Stimulated activated CD4-positive, alpha-beta T cell treated with anti-CD3 and anti-CD28 coated beads, Interleukin-4, amount 100 ng/mL, for 4 hours (primary cell): ENCODE measurements at places on chromosomes 1 and 21.
A peak's percentile ranks its signal among the peaks of the same experiment; 100 is the strongest.

DNA sequence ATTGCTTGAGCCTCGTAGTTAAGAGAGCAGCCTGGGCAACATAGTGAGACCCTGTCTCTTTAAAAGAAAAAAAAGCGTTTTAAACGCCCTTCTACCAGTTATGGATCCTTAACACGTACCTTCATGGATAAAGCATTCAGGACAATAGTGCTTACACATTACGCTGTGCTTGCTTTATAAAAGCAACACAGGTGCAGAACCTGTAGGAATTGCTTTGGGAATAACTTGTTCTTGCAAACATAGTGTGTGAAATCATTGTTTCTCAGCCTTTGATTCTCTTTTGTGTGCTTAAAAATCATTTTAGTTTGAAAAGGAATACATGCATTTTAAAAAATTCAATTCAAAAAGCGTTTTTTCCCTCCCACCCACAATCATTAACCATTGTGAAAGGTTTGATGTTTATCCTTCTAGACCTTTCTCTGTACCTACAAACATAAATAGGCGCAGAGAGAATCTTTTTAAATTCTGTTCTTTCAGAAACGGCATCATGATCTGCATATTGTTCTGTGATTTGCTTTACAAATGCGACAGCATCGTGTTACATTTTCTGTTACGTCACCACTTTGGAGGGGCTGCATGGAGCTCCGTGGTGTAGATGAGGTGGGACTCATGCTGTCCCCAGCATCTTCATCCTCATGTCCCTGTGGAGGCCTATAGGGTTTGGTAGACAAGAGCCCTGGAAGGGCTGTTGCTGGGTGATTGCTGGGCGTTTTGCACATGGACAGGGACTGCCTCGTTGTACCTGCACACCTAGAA lies 54.6 kb downstream of the SPSB1 start:
- no peak for DNase-seq

- no peak for DNase-seq
Observed at GRCh38 chr1:74423471-74423870, 88.9 kb downstream of the LRRC53 start.

DNA sequence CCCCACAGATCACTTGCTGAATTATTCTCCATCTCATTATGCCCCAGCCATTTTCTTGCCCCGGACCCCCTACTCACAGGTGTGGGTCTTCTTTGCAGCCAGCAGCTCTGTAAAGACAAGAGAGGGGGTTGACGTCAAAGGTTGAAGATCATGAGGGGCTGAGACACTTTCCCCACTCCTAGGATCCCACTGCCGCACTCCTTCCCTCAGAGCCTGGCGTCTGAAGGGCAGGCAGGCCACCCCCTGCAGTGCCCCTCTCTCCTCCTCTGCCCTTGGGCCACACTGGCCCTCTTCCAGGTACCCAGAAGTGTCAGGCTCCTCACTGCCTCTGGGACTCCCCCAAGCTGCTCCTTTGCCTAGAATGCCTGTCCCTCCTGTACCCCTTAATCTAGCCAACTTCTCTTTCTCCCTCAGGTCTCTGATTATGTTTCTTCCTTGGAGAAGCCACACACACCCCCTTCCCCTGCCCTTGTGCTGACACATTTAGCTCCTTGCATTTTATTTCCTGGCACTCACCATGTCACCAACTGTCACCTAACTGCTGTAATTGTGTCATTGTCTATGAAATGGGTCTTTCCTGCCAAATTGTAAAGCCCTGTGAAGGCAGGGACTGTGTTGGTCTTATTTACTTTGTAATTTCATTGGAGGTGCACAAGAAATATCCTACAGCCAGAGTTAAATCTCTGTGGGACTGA lies 2.1 kb downstream of the RORC start:
- no peak for DNase-seq

DNA sequence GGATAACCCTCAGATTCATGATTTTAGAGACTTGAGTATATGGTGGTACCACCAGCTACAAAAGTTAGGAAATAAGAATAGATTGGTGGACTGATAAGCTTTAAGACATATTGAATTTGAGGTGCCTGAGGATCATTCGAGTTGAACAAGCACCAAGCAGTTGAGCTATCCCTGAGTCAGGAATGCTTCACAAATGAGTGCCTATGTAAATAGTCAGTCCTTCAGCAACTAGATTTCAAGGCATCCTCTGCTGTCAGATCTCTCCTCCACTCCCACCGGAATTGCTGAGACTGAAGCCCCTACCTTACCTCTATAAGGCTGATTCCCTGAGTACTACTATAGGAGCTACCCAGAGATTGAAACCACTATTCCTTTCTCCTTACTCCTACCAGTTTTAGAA lies 7.1 kb downstream of the BTF3L4 start:
- no peak for DNase-seq

DNA sequence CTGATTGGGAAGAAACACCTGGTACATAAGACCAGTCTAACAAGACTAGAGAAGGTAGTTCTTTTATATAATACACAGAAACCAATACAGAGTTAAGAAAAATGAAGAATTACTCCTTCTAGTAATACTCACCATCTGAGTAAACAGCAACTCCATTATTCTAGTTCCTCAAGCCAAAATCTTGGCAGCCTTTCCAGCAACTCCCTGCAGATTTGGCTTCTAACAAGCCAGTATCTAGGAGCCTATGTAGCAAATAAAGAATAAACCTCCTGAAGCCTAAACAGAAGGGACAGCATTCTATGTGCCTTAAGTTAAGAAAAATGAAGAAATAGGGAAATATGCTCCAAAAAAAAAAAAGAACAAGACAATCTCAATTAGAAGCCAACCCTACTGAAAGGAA lies 24.5 kb downstream of the ERO1B start:
- no peak for DNase-seq

DNA sequence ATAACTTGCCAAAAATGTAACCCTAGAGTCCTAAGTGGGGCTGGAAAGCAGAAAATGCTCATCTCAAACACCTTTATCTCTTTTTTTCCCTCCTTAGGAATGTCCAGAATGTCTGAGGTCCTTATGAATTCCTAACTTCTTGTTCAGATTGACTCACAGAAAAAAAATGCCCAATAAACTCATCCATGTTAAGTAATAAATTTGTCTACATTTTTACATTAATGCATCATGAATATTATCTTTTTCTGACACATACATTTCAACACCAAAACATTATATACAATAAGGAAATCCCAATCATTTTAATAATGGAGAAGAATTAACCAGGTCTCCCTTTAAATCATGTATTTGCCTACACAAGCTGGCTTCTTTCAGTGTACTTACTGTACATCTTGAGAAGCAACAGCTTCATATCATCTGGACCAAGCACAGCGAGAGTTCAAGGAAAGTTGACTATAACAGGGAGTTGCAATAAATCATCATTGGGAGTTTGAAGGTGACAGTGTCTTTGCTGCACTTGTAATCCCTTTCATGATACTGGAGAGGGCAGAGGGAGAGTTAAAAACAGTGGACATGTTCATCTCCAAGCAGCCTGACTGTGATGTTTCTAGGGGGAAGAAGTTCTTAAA lies 565.2 kb downstream of the LTN1 start:
- no peak for DNase-seq

DNA sequence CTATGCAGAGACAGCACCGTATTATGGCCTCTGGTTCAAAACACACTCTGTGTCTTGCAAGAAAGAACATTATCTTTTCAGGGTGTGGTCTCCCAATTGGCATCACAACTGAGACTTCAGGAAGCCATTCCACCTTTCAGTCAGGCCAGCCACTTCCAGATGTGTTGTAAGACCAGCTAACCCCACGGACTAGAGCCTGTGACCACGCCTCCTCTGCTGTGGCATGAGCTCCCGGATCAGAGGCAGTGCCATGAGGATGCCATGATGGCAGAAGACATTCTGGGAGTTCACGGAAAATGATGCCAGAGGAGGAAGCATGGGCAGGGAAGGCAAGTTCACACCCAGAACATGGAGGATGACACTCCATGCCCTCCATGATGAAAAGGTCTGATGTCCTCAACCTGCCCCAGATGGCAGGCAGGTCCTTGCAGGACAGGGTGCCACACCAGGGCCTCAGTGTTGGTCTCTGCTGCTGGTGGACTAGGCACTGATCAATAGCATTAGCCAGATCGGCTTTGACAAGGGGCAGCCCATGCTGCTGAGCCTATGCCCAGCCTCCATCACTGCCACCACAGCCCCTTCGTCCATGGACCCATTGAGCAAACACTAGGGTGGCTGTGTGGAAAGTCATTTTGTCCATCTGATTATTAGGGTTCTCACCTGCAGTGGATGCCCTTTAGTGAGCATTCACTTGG lies 341.6 kb downstream of the MATN1 start:
- DNase-seq: no peak

GRCh38 chr1:57883642-57883995 lies 459.8 kb upstream of the DAB1 start:
- DNase-seq: no peak

- no peak for DNase-seq
Observed at GRCh38 chr1:41368801-41369200, 7.6 kb downstream of the FOXO6 start.

- no peak for DNase-seq
Observed at GRCh38 chr1:161709373-161709772, 2.3 kb downstream of the FCRLA start.

DNA sequence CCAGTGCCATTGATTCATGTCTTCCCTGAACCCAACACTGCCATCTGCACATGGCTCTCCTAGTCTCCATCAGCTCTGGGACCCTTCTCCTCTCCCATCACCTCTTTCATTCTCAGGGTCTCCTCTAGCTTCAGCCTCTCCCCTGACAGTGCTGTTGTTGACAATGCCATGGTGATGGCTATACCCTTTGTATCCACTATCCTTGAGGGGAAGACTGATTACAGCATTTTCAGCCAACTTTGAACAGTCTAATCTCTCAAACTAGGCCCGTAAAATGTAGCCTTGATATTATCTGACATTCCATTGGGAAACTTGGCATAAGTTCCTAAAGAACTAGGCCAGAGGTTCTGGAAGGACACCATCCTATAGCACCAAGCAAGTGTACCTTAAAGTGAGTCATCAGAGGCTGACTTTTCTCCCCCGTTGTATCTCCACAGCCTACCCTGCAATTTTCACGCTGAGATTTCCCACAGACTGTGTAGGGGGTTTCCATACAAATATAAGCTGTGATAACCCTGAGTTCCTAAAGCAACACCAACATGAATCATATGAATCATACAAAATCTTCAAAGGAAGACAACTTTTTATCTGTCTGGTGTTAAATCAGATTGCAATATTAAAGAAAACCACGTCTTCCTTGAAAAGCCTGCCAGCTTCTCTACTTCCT lies 5.8 kb downstream of the HAO2 start:
- DNase-seq: no peak

DNA sequence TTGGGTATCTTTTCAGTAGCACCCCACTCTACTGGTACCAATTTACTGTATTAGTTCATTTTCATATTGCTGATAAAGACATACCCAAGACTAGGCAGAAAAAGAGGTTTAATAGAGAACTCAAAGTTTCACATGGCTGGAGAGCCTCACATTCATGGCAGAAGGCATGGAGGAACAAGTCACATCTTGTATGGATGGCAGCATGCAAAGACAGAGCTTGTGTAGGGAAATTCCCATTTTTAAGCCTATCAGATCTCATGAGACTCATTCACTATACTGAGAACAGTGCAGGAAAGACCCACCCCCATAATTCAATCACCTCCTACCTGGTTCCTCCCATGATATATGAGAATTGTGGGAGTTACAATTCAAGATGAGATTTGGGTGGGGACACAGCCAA lies 878.6 kb upstream of the ADGRL4 start:
- DNase-seq: no peak

GRCh38 chr1:99083338-99083737 lies 78.7 kb upstream of the PLPPR5 start:
- DNase-seq: no peak

GRCh38 chr1:220819467-220820026 lies 32.8 kb downstream of the MTARC1 start:
- no peak for DNase-seq

GRCh38 chr1:238063454-238063853 lies 172.7 kb upstream of the ZP4 start:
- DNase-seq: no peak

DNA sequence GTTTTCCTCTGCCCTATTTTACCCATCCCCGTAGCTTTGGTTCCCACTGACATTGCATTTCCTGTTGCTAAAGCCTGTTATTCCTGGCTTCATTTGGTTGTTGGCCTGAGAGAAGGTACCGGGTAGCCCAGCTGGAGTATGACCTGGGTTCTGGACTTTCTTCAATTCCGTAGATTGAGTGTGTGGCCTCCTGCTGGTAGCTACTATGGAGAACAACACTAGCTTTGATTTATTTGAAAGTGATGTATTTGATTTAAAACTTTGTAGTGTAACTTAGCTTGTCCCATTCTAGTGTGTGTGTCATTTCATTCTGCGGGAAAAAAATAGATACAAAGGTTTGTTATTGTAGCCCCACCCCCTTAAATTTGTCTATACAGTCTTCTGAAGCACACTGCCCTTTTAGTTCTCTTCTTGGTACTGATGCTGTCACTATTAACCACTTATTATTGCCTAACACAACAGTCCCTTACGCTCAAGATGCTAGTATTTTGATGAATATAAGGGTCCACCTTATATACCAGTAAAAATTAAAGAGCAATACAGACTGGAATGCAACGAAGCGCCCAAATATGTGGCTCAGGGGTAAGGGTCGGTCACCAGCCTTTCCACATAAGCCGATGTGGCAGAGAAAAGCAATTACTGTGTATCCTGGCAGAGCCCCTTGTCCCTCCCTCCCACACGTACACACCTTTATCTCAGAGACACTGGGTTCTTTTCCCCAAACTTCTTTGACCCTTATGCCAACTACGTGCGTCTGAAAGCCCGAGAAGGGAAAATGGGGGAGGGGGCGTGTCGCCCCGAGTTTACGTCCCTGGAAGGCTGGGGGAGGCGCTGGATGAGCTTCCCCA lies 643 bp upstream of the MOV10 start:
- DNase-seq: no peak

GRCh38 chr1:7941437-7941793 lies 776 bp upstream of the TNFRSF9 start:
- no peak for DNase-seq

DNA sequence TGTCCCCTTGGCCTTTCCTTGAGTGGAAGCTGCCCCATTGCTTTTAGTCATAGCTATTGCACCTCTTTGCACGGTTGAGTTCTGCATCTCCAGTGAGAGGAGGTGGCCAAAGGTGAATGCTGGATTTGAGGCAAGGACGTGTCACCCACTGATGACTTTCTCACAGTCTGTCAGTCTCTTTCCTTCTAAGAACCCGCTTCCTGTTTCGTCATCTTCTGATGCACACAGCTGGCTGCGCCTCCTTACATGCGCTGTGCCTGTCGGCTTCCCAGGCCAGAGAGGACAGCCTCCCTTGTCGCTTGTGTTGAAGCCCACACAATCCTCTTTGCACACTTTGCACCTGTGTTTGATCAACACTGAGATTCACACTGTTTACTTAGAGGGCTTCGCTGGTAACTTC lies 41.8 kb upstream of the PWP2 start:
- peak; percentile 47 for DNase-seq

- no peak for DNase-seq
Observed at GRCh38 chr1:226436855-226437491, 29.1 kb upstream of the PARP1 start.

- DNase-seq: no peak
Observed at GRCh38 chr1:58749646-58750045, 34.2 kb downstream of the JUN start.

- no peak for DNase-seq
Observed at GRCh38 chr1:241924080-241924808, 33.3 kb upstream of the BECN2 start.
